Activated CD4-positive, alpha-beta T cell treated with anti-CD3 and anti-CD28 coated beads for 48 hours (primary cell): ENCODE measurements at places on chromosomes 4 and X.
A peak's percentile ranks its signal among the peaks of the same experiment; 100 is the strongest.

DNA sequence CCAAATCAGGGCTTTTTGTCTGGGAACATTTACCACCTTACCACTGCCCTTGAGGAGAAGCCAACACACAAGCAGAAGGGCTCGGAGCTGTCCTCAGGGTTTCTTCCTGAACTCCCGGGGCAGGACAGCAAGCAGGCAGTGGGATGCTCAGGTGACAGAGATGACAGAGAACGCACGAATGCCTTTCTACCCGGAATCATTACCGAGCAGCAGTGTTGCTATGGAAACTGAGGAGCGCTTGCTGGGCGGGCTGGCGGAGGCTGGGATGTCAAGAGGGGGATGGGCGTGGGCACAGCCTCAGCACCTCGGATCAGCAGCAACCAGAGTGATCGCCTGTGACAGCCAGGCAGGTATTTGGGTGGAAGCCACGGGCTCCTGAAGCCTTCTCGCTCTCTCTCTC is 17.8 kb downstream of the SSR4 start:
- DNase-seq: no peak

DNA sequence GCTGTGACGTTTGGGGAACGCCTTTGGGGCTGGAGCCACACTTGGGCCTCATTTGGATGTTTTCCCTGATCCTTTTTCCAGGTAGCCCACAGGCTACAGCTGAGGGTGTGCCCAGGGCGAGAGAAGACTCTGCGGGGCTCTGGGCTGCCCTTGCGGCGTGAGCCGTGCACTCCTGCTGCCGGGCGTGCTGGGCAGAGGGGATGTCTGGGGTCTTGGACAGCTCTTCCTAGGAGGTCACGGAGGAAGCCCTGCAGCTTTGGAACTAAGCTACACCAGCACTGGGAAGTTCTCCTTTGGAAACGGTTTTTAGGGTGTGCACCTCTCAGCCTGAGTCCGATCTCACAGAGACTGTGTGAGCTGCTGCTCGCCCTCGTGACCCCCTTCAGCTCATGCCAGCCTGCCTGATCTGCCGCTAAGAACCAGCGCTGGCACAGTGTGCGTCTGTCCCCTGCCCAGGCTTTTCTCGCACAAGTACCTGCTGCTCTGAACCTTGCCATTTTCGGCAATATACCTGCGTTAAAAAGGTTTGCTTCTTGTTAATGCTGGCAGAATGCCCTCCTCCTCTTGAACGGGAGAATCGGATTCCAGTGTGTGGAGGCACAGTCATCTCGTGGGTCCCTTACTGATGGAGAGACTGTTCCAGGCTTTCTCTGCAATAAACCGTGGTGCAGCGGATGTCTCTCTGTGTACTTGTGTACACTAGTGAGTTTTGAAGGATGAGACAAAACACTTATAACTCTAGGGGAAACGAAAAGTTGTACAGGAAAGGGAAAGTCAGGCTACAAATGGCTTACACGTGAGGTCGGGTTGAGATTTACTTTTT is 14.3 kb downstream of the MSANTD1 start:
- DNase-seq: no peak

GRCh38 chr4:66340286-66340893 is 670.1 kb upstream of the EPHA5 start:
- DNase-seq: no peak

- DNase-seq: no peak
Measured at GRCh38 chr4:109499513-109499912, 60.5 kb upstream of the MCUB start.

DNA sequence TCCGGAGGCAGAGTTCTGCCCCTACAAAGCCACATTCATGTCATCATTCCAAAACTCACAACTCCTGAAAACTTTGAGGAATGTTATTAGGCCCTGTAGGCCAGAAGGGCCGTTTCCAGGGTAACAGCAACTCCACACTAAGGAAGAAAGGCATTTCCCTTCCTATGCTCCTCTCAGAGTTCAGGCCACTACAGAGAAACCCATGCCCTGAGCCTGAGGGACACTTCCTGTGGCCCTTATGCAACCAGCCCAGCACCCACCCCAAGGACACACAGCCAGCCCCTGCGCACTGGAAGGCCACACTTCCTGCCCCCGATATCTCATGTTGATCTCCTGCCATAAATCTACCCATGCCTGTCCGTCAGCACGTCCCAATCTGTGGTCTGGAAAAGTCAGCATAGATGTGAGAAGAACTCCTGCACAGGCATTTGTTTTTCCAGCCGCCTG is 289.3 kb downstream of the BCOR start:
- no peak for DNase-seq

GRCh38 chr4:73257651-73258435 is 755 bp downstream of the ANKRD17 start:
- peak; percentile 20 for DNase-seq

DNA sequence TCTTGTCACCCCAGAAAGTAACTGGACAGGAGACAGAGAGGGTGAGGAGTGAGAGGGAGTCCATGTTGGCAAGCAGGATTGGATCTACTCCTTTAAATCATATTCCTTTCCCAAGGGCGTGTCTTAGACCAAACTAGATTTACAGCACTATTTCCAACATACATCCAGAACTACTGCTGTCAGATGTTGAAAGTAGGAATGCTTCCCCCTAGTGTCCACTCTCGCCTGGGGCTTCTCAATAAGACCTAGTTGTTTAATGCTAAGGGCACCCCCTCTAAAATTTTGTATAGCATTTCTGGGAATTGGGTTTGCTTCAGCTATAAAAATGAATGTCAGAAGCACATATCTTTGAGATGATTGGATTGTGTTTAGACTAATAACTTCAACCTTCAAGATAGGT is 13.3 kb downstream of the OFD1 start:
- peak; percentile 20 for DNase-seq

DNA sequence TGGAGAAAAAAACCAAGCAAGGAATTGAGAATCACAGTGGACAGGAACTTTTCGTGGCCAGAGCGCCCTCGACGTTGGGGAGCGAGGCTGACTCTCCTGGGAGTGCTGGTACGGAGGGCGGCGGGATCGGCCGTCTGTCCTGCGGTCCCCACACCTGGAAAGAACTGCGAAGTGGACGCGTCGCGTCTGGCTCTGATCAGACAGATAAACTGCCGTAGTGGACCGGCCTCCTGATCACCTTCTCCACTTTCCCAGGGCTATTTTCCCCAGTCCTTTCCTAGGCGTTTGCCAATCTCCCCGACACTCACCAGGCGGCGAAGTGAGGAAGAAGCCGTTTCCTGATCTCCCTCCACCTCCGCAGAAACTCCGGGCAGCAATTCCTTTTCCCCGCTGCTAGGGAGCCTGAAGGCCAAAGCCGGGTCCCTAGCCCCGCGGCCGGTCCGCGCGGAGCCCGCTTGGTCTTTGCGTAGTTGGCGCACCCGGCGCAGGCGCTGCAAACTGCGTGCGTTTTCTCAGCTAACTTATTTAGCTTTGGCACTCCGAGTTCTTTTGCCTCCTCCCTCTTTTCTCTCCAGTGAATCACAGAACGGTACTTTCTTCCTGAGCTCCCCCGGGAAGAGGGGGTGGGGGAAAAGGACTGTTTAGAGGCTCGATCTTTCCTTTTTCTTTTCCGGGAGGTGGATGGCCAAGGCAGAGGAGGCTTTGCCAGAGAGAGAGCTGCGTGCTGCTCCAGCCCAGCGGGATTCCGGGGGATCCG is at the start of gene ARSJ:
Gene ARSJ, minus strand, starts transcription at position 500 of the 757 bp plus-strand sequence. CDS start 813 bp downstream, outside the sequence.
- peak; percentile 39 for DNase-seq

- no peak for DNase-seq
Measured at GRCh38 chrX:115047715-115048114, 30.3 kb upstream of the IL13RA2 start.

GRCh38 chrX:95058815-95059214 is 1384.8 kb downstream of the FAM133A start:
- DNase-seq: no peak

- no peak for DNase-seq
Measured at GRCh38 chr4:127304356-127304755, 328.4 kb upstream of the INTU start.

DNA sequence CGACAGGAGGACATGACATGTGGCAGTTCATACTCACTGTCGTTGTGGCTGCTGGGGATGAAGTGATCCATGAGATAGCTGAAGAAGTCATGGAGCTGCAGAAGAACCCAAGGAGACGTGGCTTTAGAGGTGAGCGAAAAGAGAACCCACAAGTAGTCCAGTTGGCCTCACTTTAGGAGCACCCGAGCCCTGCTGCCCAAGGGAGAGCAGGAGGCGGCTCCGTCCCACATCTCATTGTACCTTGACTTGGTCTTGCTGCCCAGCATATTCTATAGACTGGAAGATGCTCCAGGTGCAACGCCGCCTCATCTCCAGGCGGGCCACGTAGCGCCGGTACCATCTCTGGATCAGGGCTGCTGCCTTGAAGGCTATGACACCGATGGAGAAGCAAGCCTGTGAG is 10.6 kb downstream of the PPEF2 start:
- DNase-seq: no peak

- no peak for DNase-seq
Measured at GRCh38 chr4:92304606-92305005, 840 bp downstream of the GRID2 start.

- no peak for DNase-seq
Measured at GRCh38 chr4:6616087-6616995, 24.1 kb upstream of the MRFAP1 start.

- DNase-seq: no peak
Measured at GRCh38 chr4:186693159-186693815, 30.4 kb downstream of the FAT1 start.

DNA sequence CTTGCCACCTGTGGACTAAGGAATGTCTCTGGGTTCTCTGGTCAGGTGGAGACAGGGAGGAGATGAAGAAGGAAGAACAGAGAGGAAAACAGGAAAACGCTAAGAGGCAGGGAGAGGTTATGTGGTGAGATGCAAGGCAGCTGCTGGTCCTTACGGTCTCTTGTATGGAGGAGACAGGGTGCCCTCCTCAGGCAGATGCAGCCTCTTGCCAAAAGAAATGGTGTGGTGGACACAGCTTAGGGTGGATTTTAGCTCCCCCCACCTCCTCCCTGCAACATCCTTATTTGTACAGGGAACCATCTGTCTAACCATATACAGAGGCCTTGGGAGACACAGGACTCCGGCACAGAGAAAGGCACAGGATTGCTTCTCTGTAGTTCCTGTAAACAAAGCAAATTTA is 9.7 kb downstream of the OCIAD2 start:
- no peak for DNase-seq

DNA sequence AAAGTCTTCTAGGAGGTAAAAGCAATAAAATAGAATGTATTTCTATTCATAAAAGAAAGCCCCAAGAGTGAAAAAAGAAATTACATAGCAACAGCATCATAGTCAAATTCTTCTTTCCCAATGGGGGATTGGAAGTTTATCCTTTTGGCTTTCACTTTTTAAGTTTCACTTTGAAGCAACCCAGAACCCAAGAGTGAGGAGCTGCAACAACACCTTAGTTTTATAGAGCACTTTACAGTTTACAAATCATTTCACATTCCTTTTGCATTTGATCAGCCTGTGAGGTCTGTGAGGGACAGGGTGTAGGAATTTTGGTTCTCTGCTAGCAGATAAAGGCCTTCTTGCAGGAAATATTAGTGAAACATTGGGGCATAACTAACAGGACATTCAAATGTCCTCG is 112.0 kb upstream of the NDP start:
- no peak for DNase-seq

- DNase-seq: no peak
Measured at GRCh38 chr4:148934926-148935578, 492.8 kb upstream of the NR3C2 start.

DNA sequence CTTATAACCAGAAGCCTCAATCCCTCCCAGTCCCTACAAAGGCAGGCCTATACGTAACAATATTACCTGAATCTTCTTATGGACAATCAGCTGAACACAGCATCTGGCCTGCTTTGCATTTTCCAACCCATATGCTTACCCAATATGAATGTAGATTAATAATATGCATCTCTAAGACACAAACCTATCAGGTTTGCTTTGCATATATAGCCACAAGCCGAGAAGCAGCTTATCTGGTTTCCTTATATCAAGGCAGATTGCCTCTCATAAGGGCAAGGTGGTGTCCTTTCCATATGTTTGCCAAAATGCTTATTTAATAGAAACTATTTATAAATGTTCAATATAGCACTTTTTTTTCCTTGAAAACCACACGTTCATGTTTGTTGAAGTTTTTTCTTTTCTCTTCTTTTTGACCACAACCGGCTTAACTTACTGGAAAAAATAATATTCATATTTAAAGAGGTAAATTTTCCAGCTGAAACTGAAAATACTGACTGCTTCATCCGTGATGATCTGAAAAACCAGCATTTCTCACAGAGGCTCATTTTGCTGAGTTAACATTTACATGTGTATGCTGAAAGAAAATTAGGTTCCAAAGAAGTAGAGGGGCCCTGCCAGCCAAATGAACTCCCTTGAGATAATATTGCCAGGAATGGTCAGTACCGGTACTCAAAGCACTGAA is 3.8 kb downstream of the IL21 start:
- DNase-seq: no peak

- DNase-seq: no peak
Measured at GRCh38 chr4:118909173-118909956, 20.7 kb downstream of the SYNPO2 start.

- DNase-seq: peak; percentile 26
Measured at GRCh38 chrX:154327038-154327820, 31.6 kb downstream of the TKTL1 start.

DNA sequence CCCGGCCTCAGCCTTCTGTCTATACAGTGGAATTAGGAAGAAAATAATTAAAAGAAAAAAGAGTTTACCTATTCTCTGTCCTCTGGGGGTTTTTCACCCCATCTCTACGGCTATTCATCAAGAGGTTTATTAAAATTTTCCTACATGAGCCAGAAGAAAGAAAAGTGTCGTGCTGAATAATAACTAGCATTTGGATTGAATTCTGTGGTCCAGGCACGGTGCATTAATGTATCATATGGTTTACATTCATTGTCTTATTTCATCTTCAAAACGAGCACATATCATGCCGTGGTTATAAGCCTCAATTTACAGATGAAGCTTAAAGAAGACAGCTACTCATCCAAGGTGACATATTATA is 5.4 kb upstream of the NAA15 start:
- DNase-seq: no peak

GRCh38 chr4:38150766-38151165 is 190.6 kb downstream of the PTTG2 start:
- no peak for DNase-seq

GRCh38 chr4:174591243-174592021 is 69.1 kb upstream of the HPGD start:
- no peak for DNase-seq

DNA sequence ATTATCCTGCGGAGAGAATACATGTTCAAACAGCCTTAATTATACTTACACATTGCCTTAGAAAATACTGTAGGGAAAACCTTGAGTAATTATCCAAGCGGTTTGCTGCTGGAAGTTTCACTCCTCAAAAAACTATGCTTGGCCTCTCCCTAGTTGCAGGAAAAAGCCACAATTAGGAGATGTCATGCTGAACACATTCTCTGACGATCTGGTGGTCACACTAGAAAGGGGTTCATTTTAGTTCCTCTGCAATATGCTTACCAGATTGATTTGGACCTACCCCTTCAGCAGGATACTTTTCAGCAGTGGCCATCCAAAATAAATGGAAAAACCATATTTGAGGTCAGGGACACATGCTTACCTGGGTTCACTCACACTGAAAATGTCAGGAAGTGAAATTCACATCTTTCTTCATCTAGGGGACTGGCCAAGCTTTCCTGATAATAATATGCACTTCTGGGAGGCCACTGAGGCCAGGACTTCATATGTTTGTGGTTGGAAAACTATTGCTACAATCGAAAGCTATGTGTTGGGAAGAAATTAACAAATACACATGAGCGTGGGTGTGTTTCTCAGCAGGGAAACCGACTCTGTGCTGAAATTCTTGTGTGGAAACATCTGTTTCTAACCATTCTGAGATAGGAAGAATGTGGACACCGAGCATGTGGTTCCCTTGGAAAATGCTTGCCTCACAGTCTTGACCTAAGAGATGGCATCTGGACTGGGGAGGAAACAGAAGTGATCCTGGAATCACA is 68.8 kb downstream of the ATXN3L start:
- no peak for DNase-seq
